ENCODE measurements at places on chromosomes 5 and 9.

GRCh38 chr9:9924376-9924775 lies 688.4 kb downstream of the PTPRD start:
- no peak for DNase-seq

DNA sequence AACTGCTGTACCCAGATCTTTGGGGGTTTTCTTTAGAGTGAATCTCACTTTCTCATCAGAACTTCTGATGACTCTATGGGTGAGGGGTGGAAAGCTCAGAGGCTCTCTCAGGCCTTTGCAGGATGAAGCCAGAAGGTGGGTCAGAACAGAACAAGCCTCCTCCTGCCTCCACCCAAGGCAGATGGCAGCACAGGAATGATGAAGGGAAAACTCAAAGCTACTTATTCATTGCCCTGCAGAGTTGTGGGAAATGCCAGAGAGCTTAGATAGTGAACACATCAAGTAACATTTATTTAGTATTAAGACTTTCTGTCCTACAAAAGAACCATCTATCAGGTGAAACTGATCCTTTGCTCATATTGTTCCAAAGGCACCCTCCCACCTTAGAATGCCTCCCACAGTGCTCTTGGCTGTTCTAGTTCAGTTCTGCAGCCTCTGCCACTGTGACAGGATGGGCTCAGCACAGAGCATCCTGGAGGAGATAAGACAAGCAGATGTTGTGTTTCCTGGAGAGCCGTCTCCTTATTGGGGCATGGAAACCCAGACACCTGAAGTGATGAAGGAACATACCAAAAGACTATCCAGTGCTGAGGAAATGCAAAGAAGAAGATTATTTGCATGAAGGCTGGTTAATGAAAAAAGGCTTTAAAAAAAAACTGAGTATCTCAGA lies 146.6 kb downstream of the ADAMTS12 start:
- DNase-seq: no peak

DNA sequence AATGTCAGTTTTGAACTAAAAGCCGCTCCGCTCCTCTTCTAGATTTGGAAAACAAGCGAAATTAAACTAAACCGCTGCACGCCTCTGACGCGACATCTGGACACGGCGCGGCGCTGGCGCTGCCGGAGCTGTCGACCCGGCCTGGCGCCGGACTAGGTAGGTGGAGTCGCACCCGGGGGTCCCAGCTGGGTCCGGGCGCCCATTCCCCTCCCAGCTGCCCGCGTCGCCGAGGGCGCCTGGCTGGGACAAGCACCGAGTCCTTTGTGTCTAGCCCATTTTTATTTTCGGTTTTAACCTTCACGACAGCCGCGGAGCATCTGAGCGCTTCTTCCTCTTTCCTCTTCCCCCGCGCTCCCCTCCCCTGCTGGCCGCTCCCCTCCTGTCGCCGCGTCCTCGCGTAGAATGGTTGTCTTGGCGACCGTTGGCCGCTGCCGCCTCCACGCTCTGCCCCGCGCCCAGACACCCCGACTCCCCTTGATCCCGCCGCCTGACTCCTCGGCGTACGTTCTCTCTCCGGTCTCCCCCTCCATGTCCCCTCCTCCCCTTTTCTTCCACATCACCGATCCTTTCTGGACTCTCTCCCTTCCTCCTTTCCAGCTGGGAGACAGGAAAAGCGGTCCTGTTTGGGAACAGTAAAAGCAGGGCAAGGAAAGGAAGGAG lies 545 bp downstream of the CDKN2B-AS1 start:
- DNase-seq: peak; percentile 73

DNA sequence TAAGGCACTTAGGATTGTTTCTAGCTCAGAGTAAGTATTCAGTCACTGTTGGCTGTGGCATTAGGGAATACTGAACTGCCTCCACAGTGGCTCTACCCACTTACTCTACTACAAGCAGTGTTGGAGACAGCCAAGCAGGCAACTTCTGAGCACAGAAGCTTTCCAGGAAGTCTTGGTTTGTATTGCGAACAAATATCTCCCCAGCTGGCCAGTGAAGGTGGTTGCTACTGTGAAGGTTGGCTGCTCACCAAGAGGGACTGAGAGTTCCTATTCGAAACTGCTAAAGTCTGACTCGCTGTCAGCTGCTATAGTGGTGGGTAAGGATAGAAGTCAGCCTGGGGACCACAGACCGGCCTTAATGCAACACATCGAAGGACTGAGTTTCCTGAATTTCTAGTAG lies 319.1 kb downstream of the KIF4B start:
- DNase-seq: no peak

GRCh38 chr9:127093319-127094020 lies 29.0 kb downstream of the ANGPTL2 start:
- DNase-seq: no peak

DNA sequence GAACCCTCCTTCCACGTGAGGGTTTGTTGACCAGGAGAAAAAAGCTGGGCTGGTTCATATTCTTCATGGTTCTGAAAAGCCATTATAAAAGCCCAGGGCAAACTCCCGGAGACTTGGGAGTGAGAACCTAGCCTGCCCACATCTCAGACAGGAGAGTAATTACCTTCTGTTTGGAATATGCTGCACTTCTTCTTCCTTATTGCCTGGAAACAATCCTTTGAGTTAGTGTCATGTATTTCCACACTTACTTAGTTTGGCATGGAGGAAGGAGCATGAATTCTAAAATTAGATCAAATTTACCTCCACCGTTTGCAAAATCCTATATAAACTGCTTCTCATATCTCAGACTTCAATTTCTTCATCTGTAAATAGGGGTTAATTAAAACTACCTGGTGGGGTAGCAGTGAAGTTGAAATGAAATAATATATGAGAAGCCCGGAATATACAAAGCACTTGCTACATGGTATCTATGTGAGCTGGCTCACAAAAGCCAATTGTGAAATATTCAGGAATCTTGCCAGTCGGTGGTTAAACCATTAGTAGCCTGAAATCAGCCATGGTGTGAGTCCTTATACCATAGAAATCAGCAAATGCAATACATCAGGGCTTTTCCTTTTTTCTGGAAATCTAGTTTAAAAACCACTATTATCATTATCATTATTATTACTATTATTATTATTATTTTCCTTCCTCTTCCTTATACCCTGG lies 140.0 kb upstream of the RAD23B start:
- no peak for DNase-seq

- no peak for DNase-seq
These were observed 16.9 kb downstream of the GADD45G start for GRCh38 chr9:89621676-89622075.

DNA sequence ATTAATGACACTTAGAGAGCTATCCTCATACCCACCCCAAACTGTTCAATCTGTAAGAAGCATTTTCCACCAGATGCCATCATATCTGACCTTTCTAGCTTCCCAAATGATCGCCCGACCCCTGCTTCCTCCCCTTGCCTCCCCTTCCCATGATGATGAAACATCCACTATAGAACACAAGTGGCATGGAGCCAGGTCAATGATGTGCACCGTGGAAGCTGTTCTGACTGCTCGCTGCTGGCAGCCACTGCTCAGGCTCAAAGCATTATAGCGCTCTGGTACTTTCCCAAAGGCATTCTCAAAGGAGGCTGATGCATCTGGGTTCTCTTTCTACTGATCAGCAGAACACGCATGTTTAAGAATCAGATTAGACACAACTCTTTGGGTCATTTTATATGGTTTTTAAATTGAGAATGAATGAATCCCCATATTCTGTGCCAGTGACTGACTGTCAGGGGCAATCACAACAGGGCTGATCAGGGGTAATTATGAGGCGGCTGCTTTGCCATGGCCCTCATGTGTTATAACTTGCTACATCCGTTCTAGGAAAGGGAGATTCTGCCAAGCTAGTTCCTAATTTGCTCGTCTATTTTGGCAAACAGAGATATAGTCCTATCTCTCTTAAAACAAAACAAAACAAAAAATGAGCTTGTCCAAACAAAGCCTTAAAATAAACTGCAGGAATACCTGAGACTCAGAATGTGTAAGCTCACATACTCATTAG lies 343.7 kb downstream of the ENC1 start:
- DNase-seq: no peak

GRCh38 chr9:106588626-106589025 lies 274.3 kb upstream of the ZNF462 start:
- no peak for DNase-seq

GRCh38 chr5:106574820-106575219 lies 1095.9 kb downstream of the EFNA5 start:
- DNase-seq: no peak

GRCh38 chr5:105751908-105752307 lies 1918.8 kb downstream of the EFNA5 start:
- DNase-seq: no peak

- no peak for DNase-seq
These were observed 128.7 kb upstream of the OTULINL start for GRCh38 chr5:14452685-14453454.

DNA sequence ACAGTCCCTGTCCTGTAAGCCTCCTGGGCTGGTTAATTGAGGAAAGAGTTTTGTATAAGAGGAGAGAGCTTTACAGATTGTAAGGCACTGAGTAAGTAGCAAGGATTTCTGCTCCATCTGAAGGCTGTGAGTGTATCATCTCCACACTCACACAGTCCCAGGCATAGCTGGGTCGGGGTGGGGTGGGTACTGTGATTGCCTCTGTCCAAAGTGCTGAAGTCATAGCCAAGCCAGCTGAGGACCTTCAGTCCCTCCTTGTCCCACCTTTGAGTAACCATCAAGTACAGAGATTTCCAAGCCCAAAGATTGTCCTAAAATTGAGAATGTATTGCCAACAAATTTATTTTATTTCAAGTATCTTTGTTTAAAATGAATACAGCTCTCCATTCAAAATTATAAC lies 5.5 kb upstream of the DNAJB5 start:
- DNase-seq: no peak

- no peak for DNase-seq
These were observed 61.4 kb downstream of the UGCG start for GRCh38 chr9:111957856-111958631.

DNA sequence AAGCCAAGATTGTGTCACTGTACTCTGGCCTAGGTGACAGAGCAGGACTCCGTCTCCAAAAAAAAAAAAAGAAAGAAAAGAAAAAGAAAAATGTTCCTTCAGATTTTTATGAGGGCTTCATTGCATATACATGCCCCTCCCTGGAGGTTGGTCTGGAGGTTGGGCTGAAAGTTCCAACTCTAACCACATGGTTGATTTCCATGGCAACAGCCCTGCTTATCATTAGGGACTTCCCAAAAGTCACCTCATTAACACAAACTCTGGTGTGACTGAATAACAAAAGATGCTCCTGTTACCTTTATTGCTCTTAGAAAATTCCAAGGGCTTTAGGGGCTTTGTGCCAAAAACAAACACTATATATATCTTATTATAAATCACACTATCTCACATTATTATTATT lies 113.8 kb downstream of the TMC1 start:
- DNase-seq: no peak

DNA sequence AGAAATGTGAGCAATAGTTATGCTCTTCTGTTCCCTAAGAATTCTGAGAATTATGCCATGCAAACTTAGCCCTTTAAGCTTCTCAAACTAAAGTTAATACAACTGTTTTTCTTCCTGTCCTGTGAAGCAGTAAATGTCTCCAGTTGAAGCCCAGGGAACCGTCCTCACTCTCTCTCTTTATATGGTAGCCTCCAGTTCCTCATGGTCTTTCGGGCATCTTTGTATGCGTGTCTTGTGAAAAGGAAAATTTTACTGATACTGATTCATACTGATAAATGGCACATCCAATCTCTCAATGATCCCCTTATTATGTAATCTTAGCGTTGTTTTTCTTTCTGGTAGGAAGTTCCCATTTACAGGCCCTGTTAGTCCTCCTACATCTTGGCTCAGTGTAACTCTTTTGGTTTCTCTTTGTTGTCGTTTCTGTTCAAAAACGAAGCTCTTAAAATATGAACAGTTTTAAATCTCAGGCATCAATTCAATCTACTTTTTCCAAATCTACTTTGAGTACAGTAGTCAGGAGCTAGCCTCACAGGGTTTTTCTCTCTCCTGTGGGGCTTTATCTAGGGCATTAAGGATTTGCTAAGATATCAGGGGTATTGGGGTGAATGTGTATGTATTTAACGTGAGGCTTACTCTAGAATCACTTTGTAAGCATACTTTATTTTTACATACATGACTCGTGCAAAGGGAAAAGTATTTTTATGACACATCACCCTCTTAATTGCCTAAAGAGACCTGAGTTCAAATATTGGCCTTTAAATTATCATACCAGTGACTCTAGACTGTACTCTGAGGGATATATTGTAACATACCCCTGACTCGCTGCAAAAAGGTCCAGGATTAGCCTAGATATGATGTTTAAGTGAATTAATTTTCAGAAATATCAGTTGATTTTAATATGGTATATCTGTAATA lies 258.0 kb downstream of the NR3C1 start:
- no peak for DNase-seq

All from GM18507 (cell line).